ENCODE measurements at places on chromosomes 2 and 18.

GRCh38 chr2:10909996-10910341 lies 1.8 kb upstream of the KCNF1 start:
- no peak for DNase-seq

GRCh38 chr2:44777537-44777936 lies 164.0 kb upstream of the SIX3 start:
- no peak for DNase-seq

DNA sequence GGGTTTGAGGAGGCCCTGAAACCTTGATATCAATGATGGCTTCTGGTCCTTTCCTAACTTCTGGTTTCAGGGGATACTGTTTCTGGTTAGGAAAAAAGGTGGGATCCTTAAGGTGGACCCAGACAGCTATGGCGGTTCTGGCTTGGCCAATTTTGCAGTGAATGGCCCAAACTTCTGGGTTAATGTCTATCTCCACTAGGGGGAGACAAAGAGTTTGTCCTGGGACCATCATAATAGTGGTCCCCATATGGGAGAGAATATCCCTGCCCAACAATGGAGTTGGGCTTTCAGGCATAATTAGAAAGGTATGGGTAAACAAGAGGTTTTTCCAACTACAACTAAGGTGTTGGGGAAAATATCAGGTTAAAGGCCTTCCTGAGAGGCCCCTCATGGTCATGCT lies 273.5 kb downstream of the CALCRL start:
- DNase-seq, result no peak

GRCh38 chr18:5285326-5285725 lies 10.2 kb downstream of the ZBTB14 start:
- DNase-seq, result no peak

DNA sequence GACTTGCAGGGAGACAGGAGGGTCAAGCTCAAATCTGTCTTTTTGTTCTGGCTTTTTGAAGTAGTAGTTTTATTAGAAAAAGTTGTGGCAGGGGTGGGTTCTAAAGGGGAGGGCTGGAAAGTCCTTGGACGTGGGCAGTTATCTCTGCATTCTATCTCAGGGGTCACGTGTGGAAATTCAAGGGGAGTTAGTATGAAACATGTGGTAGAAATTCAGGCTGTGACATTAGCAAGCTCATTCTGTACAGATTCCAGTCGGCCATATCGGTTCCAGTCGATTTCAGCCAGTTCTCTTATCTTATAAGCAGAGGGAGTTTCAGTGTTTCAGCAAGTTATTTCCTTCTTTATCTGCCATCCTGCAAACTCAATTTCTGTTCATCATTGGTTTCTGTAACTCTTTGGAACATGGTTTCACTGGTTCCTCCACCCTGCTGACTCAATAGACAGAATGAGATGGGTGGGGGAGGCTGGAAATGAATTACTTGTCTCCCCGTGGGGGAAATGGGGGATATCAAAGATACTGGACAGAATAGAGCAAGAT lies 53.0 kb downstream of the RAB27B start:
- no peak for DNase-seq

Measured in activated naive CD4-positive, alpha-beta T cell treated with Interleukin-2 at 50 U/mL for 16 hours (primary cell).